ENCODE measurements at places on chromosomes 5 and 9. TPM values are rescaled to one million over a fixed set of nuclear protein-coding genes. Genes with fewer than 3 reads are reported as not detected.

GRCh38 chr5:72597456-72597948 is 90.3 kb upstream of the ZNF366 start:
- no peak for DNase-seq

DNA sequence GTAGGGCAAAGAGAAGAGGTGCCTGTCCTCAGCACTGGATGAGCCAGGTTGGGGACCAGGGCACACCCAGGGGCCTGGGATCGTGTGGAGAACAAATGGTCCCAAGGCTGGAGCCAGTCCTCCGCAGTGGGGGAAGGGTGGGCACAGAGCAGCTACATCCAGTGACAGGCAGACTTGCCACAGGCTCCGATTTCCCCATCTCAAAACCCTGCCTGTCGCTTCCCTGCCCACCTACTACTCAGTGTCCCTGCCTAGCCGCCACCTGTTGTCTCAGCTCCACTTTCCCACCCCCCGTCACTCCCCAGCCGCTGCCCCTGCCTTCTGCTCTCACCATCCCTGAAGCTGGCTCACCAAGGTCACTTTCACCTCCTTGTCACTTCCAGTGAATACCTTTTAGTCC is 13.9 kb upstream of the ENHO start:
- no peak for DNase-seq

- DNase-seq: no peak
Observed at GRCh38 chr9:38319496-38320173, 72.9 kb upstream of the ALDH1B1 start.

DNA sequence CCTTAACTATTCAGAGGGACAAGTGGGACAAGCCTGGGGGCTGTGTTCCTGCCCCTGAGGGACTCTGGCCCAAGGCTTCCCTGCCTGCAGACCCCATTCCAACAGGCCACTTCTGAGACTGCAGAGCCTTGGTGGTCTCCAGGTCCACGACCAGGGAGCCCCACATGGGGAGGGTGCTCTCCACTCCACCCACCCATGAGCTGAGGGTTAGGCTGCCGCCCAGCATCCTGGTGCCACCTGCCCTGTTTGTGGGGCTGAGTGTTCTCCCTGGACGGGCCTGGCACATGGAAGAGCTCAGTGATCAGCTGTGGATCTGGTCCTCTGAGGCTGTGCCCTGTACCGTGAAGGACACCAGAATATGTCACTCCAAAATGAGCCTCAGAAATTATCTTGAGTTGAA is 2.5 kb upstream of the ABO start:
- no peak for DNase-seq

GRCh38 chr9:4299005-4299795 is 668 bp downstream of the GLIS3 start:
- peak; percentile 40 for DNase-seq

DNA sequence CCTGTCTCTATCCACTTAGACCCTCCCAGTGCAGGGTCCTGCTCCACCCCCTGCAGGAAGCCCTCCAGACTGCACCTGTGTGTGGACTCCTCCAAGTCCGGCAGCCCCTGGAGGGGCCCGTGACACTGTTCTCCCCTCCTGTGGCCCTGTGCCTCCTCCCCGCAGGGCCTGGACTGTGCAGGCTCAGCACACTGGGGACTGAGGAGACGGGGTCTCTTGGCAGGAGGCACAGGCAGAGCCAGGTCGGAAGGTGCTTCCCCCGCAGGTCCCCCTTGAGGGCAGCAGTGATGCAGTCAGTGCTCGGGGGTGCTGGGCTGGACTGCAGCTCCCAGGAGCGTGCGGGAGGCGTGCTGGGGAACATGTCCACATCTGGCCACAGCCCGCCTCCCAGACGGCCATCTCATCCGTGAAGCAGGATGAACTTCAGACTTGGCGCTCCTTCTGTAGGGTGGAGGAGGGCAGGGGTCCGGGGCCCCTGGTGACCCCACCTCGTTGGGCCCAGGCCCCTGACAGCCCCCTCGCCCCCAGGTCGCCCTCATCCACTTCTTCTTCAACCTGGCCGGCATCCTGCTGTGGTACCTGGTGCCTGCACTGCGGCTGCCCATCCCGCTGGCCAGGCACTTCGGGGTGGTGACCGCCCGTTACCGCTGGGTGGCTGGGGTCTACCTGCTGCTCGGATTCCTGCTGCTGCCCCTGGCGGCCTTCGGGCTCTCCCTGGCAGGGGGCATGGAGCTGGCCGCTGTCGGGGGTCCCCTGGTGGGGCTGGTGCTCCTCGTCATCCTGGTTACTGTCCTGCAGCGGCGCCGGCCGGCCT is 4.9 kb downstream of the SLC34A3 start:
- DNase-seq: no peak

- DNase-seq: no peak
Observed at GRCh38 chr9:133441571-133441970, 18.2 kb upstream of the CACFD1 start.

SLC44A1 gene
- 5.8 TPM for total RNA-seq

DNA sequence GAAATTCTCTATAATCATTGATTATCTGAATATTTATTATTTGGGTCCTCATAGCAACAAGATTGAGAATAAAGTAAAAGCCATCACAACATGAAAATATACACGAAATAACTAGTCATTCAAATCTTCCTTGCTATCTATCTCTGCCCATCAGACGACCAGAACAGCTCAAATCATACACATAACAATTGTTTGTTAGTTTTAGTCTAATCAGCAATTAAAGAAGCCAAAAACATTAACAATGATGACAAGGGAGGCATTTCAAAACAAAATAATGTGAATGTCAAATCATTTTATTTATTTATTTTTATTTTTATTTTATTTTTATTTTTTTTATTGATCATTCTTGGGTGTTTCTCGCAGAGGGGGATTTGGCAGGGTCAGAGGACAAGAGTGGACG is 106.0 kb upstream of the BNC2 start:
- DNase-seq: no peak

F2RL2 gene
- total RNA-seq: not detected

- no peak for DNase-seq
Observed at GRCh38 chr5:43523662-43524072, 8.7 kb upstream of the C5orf34 start.

HDHD3 gene
- 14.3 TPM for total RNA-seq

DNA sequence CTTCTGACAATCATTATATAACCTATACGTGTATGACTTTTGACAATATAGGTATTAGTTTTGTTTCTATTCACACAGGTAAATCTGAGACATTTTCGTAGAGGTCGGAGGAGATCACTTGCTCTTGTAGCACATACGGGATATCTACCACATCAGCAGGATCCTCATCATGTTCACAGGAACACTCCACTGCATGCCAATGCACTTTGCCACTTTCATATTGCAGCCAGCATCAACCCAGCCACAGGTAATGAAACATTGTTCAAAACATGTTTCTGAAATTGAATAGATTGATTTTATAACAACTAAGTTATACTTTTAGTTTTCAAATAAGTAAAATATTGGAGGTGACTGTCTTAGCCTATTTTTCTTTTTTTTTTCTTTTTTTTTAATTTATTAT is 50.0 kb downstream of the DMXL1 start:
- DNase-seq: no peak

DNA sequence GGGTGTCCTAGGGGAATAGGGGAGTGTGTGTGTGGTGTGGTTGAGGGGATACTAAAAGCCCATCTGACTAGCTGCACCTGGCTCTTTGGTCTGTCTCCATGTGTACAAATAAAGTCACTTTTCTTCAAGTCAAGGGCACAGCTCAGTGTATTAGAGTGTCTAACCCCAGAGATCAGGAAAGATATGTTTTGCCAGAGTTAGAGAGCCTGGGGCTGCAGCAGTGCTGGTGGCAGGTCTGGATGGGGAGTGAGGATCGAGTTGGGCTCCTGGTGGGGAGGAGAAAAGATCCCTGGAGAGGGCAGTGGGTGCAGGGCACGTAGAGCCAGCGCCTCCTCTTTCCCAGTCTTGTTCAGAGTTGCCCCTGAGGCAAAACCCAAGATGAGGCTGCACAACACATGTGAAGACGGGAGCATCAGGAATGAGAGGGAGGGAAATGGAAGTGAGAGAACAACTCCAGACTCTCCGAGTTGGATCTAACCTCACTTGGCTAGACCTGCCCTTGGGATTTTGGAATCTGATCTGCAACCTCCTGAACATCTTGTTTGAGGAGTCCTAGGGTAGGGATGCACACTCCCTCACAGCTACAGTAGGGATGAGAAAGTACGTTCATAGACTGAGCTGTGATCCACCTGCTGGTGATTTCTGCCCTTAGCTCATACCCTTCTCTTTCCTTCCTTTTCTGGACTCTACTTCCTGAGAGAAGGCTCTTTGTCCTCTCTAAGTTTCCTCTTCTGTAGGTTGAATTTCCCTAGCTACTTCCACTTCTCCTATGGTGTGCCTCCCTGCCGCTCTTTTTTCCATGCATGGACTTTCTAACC is 309.9 kb downstream of the ZSWIM6 start:
- no peak for DNase-seq

TAF11L9 gene
- not detected for total RNA-seq

DNA sequence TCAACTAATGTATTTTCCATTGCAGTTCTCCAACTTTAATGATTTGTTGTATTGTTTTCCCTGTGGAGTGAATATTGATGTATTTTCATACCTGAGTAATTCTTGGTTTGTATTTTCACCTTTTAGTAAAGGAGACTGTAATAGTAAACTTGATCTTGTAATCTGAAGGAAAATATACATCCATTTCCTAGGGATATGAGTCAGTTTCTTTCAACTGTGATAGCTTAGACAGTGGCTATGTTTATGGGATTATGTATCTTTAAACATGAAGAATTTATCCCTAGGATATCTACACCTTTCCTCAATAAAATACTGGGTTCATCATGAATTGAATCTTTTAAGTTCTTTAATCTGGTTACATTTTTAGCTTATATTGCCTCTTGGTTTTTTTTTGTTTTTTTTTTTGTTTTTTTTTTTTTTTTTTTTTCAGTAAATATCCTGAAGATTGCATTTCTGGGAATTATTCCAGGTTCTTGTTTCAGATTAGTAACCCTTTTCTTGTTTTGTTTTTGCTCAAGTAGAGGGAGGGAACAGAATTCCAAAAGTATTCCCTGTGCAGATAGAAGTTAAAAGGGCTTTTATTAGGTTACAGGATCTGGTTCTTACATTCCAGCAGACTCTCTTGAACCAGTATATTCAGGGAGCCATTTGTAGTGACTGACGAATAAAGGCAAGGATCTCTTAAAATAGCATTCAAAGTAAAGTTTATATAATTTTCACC is 7.1 kb downstream of the WDR36 start:
- no peak for DNase-seq

DNA sequence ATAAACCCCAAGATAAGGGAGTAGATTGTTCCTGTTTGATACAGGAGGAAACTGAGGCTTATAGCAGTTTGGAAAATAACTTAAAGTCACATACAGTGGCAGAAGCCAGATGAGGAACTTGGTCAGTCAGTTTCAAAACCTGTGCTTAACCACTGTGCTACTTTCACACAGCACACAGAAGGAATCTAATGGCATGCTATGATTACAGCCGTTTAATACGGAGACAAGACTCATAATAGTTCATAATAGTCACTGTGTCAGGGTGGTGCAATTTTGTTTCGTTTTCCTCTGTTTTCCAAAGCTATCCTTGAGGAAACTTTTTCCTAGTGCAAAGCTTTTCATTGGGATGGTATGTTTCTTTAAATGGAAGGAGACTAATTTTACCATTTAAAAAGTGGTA is 112.3 kb downstream of the GCNT1 start:
- no peak for DNase-seq

- DNase-seq: no peak
Observed at GRCh38 chr9:4092793-4093709, 206.8 kb downstream of the GLIS3 start.

DNA sequence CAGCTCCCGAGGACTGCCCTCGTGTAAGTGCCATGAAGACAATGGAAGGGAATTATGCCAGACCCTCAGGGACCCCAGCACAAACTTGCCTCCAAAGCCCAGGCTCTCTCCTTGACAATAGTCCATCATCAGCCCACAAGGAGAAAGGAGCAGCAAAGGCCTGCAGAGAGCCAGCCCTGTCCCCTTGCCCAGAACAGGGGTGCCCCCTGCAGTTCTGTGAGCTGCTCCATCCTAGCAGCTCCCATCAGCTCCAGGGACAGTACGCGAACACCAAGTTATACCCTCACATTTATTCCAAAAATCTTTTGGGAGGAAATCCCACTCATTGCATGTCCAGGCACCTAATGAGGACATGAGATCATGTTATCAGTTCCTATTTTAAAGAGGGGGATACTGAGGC is 11.1 kb downstream of the BARX1 start:
- DNase-seq: no peak

DNA sequence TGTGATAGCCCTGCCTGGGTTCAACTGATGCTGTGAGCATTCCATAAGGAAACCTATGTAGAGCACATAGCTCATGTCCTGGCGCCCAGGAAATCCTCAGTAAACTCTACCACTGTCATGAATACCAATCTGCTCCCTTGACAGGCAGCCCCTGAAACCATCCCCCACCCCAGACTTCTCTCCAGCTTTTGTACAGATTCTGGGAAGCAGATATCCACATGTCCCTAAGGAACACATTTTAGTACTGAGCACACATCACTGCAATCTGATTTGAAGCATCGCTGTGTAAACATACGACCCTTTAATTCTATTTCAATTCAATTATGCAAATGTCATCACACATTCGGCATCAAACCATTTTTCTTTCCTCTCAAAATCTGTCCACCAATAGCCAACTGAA is 89.5 kb upstream of the FSTL4 start:
- DNase-seq: no peak

DNA sequence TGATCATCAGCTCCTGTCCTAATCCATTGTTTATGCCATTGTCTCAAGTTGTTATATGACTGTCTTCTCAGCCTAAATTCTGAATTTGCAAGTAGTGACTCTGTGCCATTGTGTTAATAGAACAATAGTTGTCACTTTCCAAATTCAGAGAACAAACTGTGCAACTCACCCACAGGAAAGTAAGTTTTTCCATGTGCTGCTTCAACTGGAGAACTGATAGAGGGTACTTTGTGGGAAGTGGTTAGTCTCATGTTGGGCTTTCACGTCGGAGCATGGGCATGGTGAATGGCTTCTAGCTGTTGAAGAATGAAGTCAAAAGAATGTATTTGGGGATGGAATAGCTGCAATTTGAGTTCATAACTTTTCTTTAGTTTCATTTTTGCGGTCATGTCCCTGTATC is 146.0 kb downstream of the CD180 start:
- no peak for DNase-seq

DNA sequence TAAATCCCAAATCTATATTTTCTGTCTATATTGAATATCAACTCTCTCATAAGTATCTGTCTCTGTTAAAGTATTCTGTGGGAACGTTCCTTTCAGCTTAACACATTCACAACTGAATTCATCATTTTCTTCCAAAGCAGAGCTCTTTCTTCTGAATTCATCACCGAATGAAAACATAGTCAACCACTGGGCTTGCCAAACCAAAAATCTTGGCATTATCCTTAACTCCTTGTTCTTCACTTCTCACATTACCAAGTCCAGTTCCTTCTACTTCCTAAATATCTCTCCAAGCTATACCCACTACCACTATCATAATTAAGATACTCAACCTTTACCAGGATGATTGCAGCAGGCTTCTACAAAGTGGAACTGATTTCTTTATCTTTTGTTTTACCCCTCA is 559.8 kb downstream of the MAT2B start:
- DNase-seq: no peak

All from CD4-positive, CD25-positive, alpha-beta regulatory T cell (primary cell).